Fibroblast of lung (primary cell): ENCODE measurements at places on chromosomes 3 and 15. TPM values are rescaled to one million over a fixed set of nuclear protein-coding genes. Genes with fewer than 3 reads are reported as not detected.

DNA sequence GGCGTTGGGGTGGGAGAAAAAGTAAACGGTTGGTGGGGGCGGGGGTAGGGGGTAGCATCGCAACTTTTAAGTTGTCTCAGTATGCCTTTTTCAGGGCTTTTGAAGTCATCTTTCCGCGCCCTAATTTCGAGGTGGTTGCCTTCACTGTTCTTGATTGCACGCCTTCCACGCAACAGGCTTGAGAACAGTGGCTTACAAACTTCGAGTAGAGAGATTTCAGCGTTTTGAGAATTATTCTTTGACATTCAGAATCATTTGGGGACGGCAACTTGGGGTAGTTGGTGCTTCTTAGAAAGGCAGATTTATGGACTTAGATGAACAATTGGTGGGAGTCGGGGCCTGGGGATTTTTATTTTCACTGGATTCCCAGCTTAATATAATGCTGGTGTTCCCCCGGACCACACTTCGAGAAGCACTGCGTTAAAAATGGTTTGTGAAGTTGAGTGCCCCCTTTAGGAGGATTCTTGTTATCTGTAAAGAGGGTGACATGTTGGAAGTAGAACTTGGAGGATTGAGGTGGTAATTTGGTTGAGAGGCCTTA, 880 bp downstream of the PPP4R2 start:
- peak; percentile 60 for DNase-seq

GRCh38 chr3:189952272-189952671, 168.4 kb downstream of the P3H2 start:
- no peak for DNase-seq

GRCh38 chr3:179739816-179740594, 87.2 kb downstream of the USP13 start:
- no peak for DNase-seq

DNA sequence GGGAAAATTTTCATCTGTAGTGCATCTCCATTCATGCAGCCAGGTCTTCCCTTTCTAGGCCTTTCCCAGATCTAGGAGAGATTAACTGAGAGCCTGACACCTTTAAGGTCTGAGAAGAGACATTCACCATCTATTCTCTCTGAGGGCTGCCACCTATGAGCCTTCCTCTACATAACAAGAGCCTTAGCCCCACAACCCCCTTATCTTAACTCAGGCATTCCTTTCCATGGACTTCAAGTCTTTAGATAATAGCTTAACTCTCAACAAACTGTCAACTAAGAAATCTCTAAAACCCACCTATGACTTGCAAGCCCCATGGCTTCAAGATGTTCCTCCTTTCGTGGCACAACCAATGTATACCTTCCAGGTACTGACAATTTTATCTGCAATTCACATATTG, 121.0 kb downstream of the GABRB3 start:
- no peak for DNase-seq

DNA sequence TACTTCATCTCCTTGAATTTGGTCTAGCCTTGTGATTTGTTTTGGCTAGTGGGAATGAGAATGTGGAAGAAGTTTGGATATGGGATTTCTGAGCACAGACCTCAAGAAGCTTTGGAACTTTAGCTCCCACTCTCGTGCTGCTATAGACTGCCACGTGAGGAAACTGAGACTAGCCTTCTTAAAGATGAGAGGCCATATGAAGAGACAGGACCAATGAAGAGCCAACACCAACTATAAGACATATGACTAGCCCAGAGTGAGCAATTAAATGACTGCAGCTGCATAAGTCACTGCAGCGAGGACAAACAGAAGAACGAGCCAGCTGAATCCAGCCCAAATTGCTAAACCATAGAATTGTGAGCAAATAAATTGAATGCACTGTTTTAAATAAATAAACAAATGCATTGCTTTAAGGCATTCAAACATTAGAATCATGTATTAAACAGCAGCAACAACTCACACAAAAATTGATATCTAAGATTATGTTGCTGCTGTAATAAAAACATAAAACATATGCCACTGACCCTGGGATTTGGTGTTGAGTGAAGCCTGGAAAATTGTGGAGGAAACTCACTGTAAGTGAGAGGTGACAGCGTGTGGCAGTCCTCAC, 15.7 kb upstream of the CNTN4 start:
- DNase-seq: no peak

GRCh38 chr15:92069308-92070250, 216.1 kb downstream of the SLCO3A1 start:
- DNase-seq: peak; percentile 57

GRCh38 chr15:56736308-56736707, 3.0 kb upstream of the ZNF280D start:
- peak; percentile 60 for DNase-seq

GRCh38 chr3:5650303-5650702, 462.8 kb downstream of the EDEM1 start:
- no peak for DNase-seq

- peak; percentile 66 for DNase-seq
Measured at GRCh38 chr3:45078910-45079522, 52.9 kb downstream of the CLEC3B start.

DNA sequence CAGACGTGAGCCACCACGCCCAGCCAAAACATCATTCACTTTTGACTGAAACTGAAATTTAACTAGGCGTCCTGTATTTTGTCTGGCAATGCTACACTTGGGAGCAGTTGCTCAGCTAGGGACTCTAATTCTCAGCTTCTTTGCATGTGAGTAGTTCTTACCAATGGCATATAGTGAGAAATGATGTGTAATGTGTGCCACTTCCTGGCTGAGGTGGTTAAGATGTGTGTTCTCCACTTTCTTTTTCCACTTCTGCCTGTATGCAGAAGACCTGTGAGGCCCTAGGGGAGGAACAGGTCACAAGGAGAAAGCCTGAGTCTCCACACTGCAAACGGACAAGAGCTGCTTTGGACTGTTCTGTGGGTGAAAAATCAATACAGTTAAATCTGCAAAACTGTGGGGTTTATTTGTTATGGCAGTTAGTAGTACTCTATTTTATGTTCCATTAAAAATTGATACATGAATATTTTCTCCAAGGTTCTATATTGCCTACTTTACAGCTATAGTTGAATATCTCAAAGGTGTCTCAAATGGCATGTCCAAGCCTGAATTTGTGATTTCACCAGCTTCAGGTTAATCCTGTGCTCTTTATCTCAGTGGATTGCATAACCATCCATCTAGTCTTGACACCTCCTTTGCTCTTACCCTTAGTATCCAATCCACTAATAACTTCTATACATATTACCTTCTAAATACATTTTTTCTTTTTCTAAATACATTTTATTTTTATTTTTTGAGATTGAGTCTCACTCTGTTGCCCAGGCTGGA, 59.3 kb downstream of the NR1D2 start:
- DNase-seq: no peak

DNA sequence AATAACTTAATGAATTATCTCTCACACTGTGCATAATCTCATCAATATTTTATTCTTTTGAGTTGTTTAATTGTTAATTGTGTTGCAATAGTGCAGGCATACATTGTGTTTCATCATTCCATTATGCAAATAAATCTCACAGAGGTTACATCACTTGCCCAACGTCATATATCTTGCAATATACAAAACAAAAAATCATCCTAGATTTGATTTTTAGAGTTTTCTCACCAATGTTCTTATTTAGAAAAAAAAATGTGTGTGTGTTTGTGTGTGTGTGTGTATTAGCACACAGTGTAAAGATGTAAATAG, 662.5 kb upstream of the GBE1 start:
- no peak for DNase-seq

DNA sequence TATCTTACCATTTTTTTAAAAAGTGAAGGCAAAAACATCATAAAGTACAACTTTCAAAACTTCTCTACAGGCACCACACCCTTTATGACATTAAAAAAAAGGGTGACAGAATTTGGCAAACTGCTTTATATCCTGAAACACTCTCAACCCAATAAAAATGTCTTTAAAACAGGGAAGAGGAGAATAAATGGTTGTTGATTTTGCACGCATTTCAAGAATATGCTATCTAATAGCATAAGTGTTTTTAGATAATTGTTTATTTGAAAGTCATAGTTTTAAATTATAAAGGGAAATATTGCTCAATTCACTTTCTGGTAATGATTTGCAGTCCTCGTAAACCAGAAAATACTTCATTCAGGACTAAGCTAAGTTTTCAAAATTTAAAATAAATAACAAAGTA, 1.7 kb upstream of the PCOLCE2 start:
- no peak for DNase-seq

GRCh38 chr15:48834756-48835155, 23.9 kb upstream of the CEP152 start:
- DNase-seq: no peak

DNA sequence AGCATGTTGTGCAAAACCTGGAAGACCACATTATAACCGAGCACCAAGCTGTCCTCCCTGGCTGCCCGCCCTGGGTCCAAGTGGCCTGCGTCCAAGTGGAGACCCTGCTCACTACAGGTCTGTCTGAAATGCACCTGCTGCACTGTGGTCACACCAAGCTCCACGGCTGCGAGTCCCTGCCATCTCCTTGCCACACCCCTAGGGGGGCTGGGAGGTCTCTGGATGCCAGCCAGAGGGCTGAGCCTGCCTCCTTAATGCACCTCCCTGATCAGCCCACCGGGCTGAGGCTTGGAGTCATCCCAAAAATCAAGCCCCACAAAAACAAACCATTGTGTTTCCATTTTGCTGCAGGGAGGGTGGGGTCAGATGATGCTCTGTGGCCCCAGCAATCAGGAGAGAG, 187.1 kb downstream of the MEGF11 start:
- DNase-seq: no peak

- DNase-seq: peak; percentile 87
Measured at GRCh38 chr3:170751083-170751898, 118.7 kb downstream of the RPL22L1 start.

DNA sequence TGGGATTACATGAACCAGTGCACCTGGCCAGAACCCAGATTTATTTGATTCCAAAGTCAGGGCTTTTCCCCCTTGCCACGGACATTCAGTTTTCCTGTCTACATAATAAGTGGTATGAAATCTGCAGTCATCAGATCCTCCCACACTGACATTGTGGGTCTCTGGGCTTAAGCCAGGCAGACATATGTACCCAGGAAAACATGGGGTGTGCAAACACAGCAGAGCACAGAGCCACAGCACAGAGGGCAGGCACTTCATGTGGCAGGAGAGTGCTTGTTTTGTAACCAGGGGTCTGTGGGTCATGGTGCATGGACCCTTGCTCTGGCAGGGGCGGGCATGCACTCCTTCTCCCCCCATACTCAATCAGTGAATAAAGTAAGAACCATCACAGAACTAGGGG, 6.1 kb upstream of the ABTB1 start:
- no peak for DNase-seq

GRCh38 chr15:79265987-79266579, 16.4 kb upstream of the ANKRD34C start:
- no peak for DNase-seq

- peak; percentile 27 for DNase-seq
Measured at GRCh38 chr3:52742418-52743041, 28.2 kb downstream of the NEK4 start.

- no peak for DNase-seq
Measured at GRCh38 chr15:65948383-65948782, 79.1 kb downstream of the RAB11A start.

DNA sequence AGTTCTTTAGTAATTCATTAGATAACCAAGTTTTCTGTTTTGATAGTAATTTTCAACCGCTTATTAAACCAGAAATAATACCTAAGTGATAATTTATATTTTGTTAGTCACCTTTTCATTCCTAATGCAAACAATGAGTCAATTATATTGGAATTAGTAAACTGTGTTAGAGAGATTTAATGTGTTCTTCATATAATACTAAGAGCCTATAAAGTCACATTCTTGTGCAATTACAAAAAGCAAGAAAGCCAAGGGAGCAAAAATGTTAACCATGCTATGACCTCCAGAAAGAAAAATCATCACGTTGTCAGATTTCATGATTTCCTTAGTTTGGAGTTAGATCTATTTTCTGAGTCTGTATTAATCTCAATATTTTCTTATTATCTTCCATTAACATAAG, 108.8 kb upstream of the SAMMSON start:
- DNase-seq: peak; percentile 31

DNA sequence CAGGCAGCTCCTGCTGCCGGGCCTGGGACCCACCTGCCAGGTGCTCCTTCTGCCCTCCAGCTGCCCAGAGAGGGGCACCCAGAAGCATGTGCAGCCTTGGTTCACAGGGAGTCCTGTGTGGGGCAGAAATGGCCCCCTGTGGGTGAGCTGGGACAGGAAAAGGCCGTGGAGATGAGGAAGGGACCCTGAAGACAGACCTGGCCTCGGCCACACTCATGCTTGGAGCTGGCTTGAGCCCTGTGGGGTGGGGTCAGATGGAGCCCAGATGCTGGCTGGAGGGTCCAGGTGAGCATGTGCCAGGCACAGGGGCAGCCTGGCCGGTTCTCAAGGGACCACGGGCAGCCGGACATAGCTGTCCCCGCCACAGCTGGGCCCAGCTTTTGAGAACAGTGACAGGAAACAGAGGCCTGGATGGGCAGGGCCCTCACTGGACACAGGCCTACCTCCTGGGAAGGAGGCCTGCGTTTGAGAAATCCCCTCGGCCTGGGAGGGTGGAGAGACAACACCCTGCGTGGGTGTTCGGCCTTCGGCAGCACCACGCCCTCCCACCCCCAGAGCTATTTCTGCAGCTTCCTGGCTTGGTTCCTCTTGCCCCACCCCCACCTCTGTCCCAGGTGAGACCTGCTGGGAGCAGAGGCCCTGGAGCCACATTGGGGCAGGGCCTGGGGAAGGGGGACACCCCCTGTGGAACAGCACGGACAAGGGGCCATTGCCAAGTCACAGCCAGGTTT, 132.6 kb upstream of the MEF2A start:
- no peak for DNase-seq

- DNase-seq: no peak
Measured at GRCh38 chr15:97899981-97900380, 60.5 kb upstream of the ARRDC4 start.

DNA sequence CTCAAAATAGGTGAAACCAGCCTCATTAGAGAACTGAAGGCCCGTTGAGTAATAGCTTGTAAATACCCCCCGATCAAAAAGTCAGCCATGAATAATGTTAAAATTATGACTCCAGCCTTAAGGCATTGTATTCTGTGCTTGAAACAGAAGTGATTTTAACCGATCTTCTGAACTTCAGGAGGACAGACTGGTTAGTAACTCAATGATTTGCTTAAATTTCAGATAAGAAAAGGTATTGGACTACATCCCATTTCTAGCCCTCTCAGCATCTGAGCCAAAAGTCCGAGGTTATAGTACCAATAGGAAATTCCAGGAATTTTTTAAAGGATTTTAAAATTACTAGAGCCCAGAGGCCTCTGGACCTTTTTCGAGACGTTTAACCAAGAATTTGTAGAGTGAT, 67.7 kb upstream of the FGF12 start:
- no peak for DNase-seq

GRCh38 chr15:59330649-59331048, 42.0 kb downstream of the MYO1E start:
- no peak for DNase-seq

The GP9 gene
- not detected in 2 replicates for total RNA-seq

The ITIH1 gene
- not detected in 2 replicates for total RNA-seq

The HRG gene
- total RNA-seq: not detected in 2 replicates

The ZPLD1 gene
- 0.17 TPM in 1 of 2 replicates, not detected in the other for total RNA-seq

The ADAMTSL3 gene
- 0.17 and 0.26 TPM in 2 replicates for total RNA-seq

The NPAP1 gene
- total RNA-seq: not detected in 2 replicates

The ACVR2B gene
- 2.3 and 2.6 TPM in 2 replicates for total RNA-seq

The GHRL gene
- total RNA-seq: not detected in 2 replicates

The MME gene
- total RNA-seq: 152 and 451 TPM in 2 replicates

The GPR27 gene
- total RNA-seq: under 0.01 TPM in 1 of 2 replicates, not detected in the other

The NDUFAF3 gene
- total RNA-seq: 71.1 and 113 TPM in 2 replicates

The LRTM1 gene
- not detected in 2 replicates for total RNA-seq

The IQCB1 gene
- total RNA-seq: 13.4 and 19.3 TPM in 2 replicates

The CEMIP gene
- 324 and 946 TPM in 2 replicates for total RNA-seq

The PLCH1 gene
- total RNA-seq: under 0.01 TPM in 2 replicates

The GPR176 gene
- 79.6 and 179 TPM in 2 replicates for total RNA-seq

The GUCA1C gene
- not detected in 2 replicates for total RNA-seq

The EPHA3 gene
- 0.26 and 0.99 TPM in 2 replicates for total RNA-seq
